Fibroblast of lung (primary cell): ENCODE measurements at places on chromosomes 1 and 21.

- H3K36me3 ChIP-seq = peaks cover 2% of the 10 kb centered on the region
- H3K27ac ChIP-seq = no peak overlapping the region
- no peaks in the 10 kb centered on the region for H3K27me3 ChIP-seq
Measured at GRCh38 chr1:10635992-10636391, 160.5 kb downstream of the CASZ1 start.

DNA sequence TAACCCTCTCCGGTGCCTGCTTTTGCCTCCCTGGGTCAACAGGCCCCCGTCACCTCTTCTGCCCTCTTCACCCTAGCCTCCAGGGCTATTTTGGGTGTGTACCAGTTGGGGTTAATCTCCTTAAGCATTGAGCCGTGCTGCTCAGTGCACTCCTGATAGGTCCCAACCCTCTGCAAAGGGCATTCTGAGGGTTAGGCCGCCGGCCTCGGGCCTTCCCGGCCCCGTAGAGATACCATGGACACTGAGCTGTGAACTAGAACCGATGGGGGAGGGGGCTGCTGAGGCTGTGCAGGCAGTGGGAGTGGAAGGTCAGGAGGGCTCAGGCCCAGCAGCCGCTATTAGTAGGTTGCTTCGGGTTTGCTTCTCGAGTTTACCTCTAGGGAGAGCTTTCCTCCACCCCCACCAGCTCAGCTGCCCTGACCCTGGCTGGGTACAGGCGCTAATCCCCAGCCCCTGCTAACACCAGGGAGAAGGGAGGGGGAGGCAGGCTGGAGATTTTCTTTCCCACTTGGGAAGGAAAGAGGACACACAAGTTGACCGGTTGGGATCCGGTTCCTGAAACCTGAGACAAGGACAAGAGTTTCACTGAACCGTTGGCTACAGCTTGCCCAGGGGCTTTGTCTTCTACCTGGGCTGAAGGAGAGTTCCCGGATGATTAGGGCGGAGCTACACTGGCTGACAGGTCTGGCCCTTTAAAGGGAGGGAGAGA is 4.8 kb downstream of the LMOD1 start:
- no peaks in the 10 kb centered on the region for H3K27me3 ChIP-seq
- H3K36me3 ChIP-seq = peaks cover 1% of the 10 kb centered on the region
- no peak for DNase-seq
- no peak overlapping the region for H3K4me3 ChIP-seq

- no peak overlapping the region for H3K4me3 ChIP-seq
- H3K27ac ChIP-seq = no peak overlapping the region
- H3K36me3 ChIP-seq = no peaks in the 10 kb centered on the region
- H3K27me3 ChIP-seq = no peaks in the 10 kb centered on the region
- no peaks in the 10 kb centered on the region for H3K4me1 ChIP-seq
Measured at GRCh38 chr1:5601516-5601915, 390.7 kb downstream of the NPHP4 start.

DNA sequence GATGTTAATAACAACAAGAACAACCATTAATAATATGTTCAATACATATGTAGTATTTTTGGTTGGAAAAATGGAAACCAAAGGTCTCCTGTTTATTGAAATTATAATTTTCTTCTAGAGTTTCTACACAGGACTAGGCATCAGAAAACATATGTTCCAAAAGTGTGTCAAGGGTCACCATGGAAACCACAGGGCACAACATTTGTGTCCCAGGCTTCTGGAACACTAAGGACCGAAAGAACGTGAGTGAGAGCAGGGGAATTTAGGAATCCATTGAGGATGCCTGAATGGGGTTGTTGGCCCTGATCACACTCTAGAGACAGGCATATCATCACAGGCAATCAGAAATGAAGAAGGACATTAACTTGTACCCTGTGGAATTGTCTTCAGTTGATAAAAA is 7.5 kb upstream of the CDC14A start:
- no peaks in the 10 kb centered on the region for H3K27me3 ChIP-seq
- no peak overlapping the region for H3K4me3 ChIP-seq
- no peaks in the 10 kb centered on the region for H3K36me3 ChIP-seq

DNA sequence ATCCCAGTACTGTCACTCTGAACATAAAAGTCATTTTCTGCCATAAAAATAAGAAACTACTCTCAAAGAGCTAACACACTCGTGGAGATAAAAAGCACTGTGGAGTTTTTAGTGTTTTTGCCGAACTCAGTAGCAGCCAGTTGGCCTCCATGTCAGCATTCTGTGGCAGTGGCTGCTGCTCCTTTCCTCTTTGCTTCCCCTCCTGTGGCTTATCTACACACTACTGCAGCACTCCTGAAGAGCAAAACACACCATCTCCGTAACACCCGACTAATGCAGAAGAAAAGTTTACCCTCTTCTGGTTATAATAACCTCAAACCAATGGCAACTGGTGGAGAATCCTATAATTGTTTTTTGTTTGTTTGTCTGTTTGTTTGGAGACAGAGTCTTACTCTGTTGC is 44.9 kb downstream of the RAB3GAP2 start:
- H3K4me1 ChIP-seq = no peaks in the 10 kb centered on the region
- no peak overlapping the region for H3K4me3 ChIP-seq
- H3K36me3 ChIP-seq = no peaks in the 10 kb centered on the region

DNA sequence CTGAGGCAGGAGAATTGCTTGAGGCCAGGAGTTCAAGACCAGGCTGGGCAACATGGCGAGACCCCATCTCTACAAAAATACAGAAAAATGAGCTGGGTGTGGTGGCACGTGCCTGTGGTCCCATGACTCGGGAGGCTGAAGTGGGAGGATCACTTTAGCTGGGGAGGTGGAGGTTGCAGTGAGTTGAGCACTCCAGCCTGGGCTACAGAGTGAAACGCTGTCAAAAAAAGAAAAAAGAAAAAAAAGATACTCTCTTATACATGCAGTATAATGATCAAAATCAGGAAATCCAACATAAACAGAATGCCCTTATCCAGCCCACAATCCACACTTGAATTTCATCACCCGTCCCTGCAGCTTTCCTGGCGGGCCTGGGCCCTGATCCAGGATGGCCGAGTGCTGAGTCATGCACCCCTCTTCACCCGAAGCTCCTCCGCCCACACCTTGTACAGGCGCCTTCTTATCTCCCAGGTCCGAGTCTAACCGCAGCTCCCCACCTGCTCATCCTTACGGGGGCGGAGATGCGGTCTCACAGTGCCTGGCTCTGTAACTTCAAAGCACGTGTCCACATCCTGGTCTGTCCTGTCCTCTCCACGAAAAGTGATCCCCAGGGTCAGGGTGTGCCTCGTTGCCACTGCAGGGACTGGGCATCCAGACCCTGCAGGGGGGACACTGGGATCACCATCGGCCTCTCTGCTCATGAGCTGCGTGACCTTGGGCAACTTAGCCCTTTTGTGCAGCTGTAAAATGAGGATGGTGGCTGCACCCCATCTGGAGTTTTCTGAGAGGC is 120.2 kb upstream of the SLC45A1 start:
- H3K27ac ChIP-seq = no peak overlapping the region
- H3K36me3 ChIP-seq = no peaks in the 10 kb centered on the region
- H3K27me3 ChIP-seq = no peaks in the 10 kb centered on the region

DNA sequence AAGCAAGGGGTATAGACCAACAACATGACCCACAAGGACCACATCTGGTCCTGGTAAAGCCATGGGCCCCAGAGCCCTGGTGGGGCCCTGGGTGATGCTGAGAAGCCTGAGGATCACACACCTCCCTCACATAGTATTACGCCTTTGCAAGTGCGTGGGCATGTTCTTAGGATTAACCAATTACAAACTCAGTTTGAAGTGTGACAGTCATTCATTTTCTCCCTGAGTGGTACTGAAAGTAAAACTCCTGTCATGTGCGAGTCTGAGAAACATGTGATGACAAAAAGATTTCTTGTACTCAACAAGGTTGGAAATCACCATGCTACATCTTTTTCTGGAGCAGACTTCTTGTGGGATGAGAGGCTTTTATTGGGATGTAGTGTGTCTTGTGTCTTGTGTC is 315.3 kb upstream of the DUSP10 start:
- no peak for DNase-seq
- no peaks in the 10 kb centered on the region for H3K4me1 ChIP-seq
- H3K36me3 ChIP-seq = no peaks in the 10 kb centered on the region
- H3K4me3 ChIP-seq = no peak overlapping the region
- H3K27me3 ChIP-seq = no peaks in the 10 kb centered on the region
